Thoracic aorta (tissue), 2 donors: ENCODE measurements at places on chromosomes 7 and 10. TPM values are rescaled to one million over a fixed set of nuclear protein-coding genes. Genes with fewer than 3 reads are reported as not detected.

DNA sequence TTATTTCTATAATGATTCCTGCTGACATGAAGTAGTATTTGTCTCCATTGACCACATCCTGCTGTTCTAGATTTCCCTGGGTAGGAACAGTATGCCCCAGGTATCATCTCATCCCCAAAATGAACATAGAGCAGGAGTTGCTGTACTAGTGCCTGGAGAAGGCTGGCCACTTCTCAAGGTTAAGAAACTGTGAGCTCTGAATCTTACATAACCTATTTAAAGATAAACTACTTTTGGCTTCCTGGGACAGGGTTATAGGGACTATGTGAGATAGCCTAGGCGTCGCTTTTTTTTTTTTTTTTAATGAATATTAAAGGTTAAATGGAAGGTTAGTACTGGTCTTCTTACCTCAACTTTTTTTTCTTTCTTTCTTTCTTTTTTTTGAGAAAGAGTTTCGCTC lies 103.0 kb downstream of the LRRC4 start:
- peaks cover 3% of the 10 kb centered on the region for H3K36me3 ChIP-seq
- no peak overlapping the region for H3K27ac ChIP-seq
- H3K4me3 ChIP-seq = no peak overlapping the region
- H3K27me3 ChIP-seq = no peaks in the 10 kb centered on the region
- H3K4me1 ChIP-seq = no peaks in the 10 kb centered on the region
- no peak for DNase-seq

DNA sequence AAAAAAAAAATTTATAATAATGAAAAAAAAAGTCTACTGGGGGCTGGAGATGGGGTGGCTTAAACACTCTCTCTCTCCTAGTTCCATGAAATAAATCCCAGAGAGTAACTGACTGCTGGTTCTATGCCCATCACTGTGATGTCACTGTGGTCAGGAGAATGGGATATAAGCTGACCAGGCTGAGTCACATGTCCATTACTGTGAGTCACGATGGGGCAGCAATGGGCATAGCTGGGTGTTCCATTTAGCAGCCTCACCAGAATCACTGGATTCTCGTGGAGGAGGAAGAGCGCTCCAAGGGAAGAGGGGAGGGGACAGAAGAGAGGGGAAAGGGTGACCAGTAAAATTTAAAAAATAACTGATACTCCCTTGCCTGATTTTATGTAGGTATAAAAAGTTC lies 37.1 kb downstream of the MASTL start:
- H3K27ac ChIP-seq = no peak overlapping the region
- no peaks in the 10 kb centered on the region for H3K4me1 ChIP-seq
- H3K4me3 ChIP-seq = no peak overlapping the region
- H3K36me3 ChIP-seq = peaks cover 7% of the 10 kb centered on the region
- no peaks in the 10 kb centered on the region for H3K27me3 ChIP-seq

SPDYE8 gene
- total RNA-seq = not detected

DNA sequence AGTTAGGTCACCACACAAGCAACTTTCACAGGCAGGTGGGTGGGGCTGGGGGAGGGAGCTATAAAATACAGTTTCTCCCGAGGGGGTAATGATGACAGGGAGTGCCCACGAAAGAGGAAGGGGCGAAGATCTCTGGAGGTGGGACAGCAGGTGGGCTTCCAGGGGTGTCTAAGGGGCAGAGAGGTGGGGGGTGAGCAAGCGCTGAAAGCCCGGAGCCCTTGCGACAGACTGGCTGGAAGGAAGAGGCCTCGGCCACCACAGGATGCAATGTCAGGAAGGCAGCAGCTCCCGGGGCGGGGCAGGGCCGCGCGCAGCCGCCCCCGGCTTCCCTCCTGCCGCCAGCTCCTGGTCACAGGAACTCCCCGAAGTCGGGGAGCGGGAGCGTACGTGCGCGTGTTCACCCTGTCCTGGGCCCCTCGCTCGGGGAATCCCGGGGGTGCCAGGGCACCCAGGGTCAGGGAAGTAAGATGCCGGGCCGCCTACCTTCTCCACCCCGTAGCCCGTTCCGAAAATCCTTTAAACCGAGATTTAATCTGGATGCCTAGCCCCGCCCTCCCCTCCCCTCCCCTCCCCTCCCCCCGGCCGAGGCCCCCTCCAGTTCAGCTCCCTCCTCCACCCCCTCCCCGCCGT lies 105.2 kb upstream of the PPIF start:
- H3K27ac ChIP-seq = peak overlapping the region; percentile 9
- peaks cover 31% of the 10 kb centered on the region for H3K4me1 ChIP-seq
- H3K27me3 ChIP-seq = no peaks in the 10 kb centered on the region
- DNase-seq = no peak
- H3K36me3 ChIP-seq = no peaks in the 10 kb centered on the region

CCL24 gene
- total RNA-seq = not detected

AGR2 gene
- total RNA-seq = not detected

- H3K27me3 ChIP-seq = no peaks in the 10 kb centered on the region
- no peaks in the 10 kb centered on the region for H3K4me1 ChIP-seq
- DNase-seq = no peak
- H3K36me3 ChIP-seq = no peaks in the 10 kb centered on the region
- H3K4me3 ChIP-seq = no peak overlapping the region
Measured at GRCh38 chr7:85041605-85042216, 145.1 kb downstream of the SEMA3D start.

CDK6 gene
- 25.5 TPM for total RNA-seq

- H3K27me3 ChIP-seq = no peaks in the 10 kb centered on the region
- no peak overlapping the region for H3K4me3 ChIP-seq
- H3K4me1 ChIP-seq = no peaks in the 10 kb centered on the region
- H3K36me3 ChIP-seq = no peaks in the 10 kb centered on the region
- DNase-seq = no peak
Measured at GRCh38 chr7:117384688-117385362, 42.5 kb downstream of the ASZ1 start.
